Foreskin keratinocyte (primary cell): ENCODE measurements at places on chromosomes 12 and 14. TPM values are rescaled to one million over a fixed set of nuclear protein-coding genes. Genes with fewer than 3 reads are reported as not detected.

GRCh38 chr12:19190292-19191031 lies 60.9 kb downstream of the PLEKHA5 start:
- DNase-seq: no peak

DNA sequence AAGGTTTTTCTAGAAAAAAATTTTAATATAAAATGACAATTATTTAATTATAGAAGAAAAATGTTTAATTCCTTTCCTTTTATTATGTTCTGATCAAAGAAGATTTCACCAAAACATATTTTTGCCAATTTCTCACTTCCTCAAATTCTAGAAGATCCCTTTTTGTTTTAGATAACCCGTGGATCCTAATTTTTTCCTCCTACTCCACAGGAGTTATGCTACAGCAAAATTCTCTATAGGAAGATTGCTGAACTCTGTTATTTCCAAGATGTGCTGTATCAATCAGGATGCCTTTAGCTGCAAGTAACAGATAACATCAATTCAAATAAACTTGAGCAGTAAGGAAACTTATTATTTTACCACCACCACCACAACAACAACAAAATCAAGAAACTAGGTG lies 3.8 kb upstream of the SNX6 start:
- DNase-seq: no peak

DNA sequence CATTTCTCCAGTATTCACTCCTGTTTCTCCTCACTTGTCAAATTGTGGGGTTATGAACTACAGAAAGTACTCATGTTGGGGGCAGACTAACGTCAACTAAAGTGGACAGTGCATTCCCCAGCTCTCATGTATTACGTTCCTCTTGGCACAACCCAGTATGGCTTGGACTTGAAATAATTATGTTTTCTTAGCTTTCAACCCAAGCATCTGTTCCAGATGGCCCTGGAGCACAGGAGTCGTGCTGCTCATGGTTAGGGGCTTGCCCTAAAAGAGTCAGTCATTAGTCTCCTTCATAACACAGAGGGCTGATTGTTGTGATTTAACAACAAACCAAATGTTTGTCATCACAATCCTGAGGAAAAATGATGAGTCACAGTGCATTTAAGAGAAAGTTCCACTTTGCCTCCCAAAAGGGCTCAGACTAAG lies 154.4 kb downstream of the RPAP3 start:
- peak; percentile 52 for DNase-seq

Gene KITLG
- total RNA-seq: 9.0 and 16.7 TPM in 2 replicates

Gene TTC6
- total RNA-seq: not detected in 2 replicates

- no peak for DNase-seq
Measured at GRCh38 chr12:98060411-98060810, 455.0 kb upstream of the TMPO start.

DNA sequence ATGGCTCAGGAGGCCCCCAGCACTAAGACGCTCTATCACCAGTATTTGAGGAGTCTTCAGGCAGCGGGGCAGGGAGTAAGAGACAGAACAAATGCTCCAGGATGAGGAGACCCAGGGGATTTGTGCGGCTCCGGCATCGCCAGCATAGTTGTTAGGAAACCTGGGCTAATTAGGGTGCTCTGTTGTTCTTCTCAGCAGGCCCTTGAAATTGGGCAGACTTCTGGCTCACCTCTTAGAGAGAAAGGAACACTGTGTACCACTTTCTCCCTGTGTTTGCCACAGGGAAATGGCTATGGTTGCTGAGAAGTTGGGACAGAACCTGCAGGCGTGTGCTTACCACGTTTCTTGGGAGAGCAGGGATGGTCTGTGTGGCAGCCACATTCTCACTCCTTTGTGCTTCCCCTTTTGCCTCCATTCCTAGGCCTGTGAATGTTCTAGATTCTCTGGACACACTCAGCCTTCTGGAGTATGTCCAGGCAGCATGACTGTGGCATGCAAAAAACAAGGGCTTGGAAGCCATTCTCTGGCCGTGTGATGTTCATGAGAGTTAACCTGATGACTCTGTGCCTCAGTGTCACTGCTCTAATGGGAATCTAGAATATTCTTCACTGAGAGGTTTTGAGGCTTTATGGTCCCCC lies 109.0 kb downstream of the CHST11 start:
- no peak for DNase-seq

DNA sequence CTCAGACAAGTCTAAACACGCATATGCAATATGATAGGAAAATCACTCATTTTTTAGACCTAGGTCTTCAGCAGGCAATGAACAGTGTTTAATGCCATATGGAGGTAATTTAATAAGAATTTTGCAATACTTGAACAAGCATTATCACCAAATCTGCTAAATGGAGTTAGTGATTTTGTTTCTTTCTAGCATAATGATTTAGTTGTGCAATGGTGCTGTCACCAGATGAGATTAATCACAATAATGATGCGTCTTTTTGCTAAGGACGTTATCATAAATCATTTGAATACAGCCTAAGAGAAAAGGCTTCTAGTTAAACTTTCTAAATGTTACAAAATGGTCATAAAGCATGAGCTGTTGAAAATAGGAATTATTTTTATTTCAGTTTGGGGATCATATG lies 170.0 kb upstream of the SLC16A7 start:
- DNase-seq: no peak
